Cortex of kidney (tissue), 1 donor: ENCODE measurements at places on chromosomes 6 and 20.

- DNase-seq, result no peak
Observed at GRCh38 chr20:43323592-43323991, 133.9 kb upstream of the PTPRT start.

DNA sequence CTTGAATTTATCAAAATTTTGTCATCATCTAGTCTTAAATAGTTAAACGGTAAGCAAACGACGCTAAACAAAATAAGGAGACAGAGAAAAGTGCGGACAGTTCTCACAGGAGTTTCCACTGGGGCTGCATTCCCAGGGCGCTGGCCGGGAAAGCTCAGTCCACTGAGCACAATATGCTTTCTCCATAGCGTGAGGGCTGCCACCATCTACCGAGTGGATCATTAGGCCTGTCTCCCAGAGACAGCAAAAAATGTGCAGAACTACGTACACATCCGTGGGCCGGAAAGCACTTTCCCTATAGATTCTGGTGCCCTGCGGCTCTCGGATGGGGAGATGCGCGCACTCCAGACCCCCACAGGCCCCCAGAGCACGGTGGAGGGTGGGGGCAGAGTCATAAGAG, 84.9 kb downstream of the THBS2 start:
- DNase-seq, result no peak

DNA sequence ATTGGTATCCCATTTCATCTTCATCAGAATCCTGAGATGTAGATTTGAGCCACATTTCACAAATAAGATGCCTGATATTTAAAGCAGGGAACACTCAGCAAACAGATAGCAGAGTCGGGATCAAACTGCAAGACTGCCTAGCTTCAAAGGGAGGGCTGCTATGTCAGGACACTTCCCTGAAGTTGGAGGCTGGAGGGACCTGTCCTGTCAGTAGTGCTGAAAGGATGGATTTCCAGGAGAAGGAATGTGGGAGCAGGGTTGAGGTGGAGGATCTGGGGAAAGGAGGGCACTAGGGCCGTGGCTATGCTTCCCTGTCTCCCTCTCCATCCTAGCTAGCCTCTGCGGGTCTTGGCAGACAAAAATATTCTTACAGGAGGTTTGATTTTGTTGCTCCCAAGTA, 32.2 kb downstream of the COX4I2 start:
- DNase-seq, result no peak

- no peak for DNase-seq
Observed at GRCh38 chr6:111478749-111479148, 4.3 kb downstream of the REV3L start.

DNA sequence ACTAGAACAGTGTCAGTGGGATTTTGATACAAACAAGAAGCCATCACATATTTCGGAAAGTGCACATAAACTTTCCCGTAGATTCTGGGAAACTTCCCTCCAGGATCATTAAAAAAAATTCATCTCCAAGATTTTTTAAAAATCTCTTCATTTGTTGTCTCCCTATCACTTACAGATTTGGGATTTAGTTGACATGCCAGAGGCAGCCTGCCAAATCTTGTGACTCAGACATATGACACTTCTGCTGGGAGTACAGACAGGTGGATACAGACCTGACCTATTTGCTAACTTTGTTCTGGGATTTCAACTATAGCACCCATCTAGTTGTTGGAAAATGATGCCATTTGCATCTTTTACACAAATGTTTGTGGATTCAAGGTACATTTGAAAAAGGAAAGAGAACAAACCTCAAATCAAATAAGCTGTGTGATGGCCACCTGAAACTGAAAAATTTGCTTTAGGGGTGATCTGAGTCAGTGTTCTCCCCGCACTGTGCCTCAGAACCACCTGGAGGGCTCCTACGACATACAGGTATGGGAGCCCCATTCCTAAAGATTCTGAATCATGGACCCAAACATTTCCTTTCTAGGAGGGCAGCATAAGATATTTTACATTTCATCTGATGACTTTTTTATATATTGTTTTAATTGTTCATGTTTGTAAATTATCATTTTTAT, 21.9 kb upstream of the CD2AP start:
- no peak for DNase-seq
